ENCODE measurements at places on chromosomes 5 and 9.
A peak's percentile ranks its signal among the peaks of the same experiment; 100 is the strongest.

DNA sequence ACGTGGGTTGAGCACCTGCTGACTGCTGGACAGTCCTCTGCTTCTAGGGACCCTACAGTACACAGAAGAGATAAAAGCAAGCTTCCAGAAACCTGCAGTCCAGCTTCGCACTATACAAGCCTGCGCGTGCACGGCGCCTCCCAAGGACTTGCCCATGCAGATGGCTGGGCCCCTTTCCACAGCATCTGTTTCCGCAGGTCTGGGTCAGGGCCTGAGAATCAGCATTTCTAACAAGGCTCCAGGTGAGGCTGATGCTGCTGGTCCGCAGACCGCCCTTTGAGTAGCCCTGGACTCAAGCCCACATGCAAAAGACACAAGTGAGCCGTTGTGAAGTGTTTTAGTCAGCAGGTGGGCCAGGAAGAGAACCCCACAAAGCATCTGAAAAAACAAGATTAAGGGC is 133.1 kb downstream of the HSD17B3 start:
- no peak for DNase-seq

DNA sequence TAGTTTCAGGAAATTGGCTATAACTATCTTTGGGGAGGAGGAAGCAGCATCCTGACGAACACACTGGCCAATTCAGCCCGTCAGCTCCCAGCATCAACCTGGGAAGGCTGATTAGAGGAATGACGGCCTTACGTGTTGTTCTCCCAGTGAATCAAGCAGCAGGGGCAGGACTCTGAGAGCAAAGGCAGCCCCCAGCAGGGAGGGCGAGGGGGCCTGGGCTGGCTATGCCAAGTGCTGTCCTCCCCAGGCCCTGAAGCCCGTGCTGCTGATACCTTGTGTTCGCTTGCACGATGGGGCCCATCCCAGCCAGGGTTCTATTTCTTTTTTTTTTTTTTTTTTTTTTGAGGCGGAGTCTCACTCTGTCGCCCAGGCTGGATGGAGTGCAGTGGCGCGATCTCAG is 254.1 kb downstream of the FSTL4 start:
- no peak for DNase-seq

- DNase-seq: no peak
These were observed 69.5 kb upstream of the IQGAP2 start for GRCh38 chr5:76333571-76333970.

- DNase-seq: no peak
These were observed 88.8 kb upstream of the EQTN start for GRCh38 chr9:27385606-27386322.

GRCh38 chr5:174251305-174252000 is 205.9 kb downstream of the NSG2 start:
- DNase-seq: peak; percentile 19

- DNase-seq: peak; percentile 61
These were observed 743 bp downstream of the NR3C1 start for GRCh38 chr5:143402553-143403333.

- no peak for DNase-seq
These were observed 210.3 kb downstream of the SREK1 start for GRCh38 chr5:66354422-66354821.

DNA sequence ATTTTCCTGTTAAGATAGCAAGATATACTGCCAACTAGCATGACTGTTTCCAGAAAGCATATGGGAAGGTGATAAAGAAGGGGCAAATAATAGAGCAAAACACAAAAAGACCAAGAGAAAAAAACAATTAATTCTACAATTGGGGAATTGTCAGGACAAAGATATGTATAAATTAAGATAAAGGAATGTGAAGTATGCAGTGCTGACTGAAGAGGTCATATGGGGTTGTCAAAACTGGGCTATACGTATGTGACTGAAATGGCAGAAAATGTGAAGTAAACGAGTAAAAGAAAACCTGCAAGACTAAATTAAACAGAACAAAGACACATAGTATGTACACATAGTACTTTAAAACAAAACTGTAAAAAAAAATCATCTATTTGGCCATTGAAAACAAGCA is 222.3 kb downstream of the ARL15 start:
- no peak for DNase-seq

DNA sequence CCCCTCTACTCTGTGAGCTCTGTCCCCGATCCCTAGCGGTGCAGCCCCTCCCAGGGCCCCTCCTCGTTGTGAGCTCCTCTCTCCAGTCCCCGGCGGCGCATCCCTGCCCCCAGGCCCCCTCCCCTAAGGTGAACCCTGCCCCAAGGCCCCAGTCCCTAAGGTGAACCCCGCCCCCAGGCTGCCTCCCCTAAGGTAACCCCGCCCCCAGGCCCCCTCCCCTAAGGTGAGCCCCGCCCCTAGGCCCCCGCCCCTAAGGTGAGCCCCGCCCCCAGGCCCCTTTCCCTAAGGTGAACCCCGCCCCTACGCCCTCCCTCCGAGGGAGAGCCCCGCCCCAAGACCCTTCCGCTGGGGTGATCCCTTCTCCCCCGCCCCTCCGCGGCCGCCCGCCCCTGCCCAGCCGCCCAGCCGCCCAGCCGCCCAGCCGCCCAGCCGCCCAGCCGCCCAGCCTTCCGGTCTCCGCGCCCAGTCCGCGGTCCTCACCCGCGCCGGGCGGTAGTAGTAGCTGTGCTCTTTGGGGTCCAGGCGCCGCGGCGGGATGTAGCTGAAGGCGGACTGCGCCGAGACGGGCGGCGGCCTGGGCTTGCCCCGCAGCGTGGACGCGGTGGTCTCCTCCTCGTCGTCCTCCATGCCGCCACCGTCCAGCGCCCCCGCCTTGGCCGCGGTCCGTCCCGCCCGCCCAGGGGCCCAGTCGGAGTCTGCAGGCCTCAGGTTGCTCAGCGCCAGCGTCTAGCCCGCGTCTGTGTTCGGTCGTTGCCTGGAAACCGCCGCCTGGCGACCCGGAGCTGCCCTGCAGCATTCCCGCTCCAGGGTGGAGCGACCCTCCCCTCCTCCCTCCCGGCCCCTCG is at the start of gene CFAP90:
Gene CFAP90, minus strand, starts transcription at position 739 of the 845 bp plus-strand sequence. Its CDS starts 112 bp downstream, at position 627.
- peak; percentile 84 for DNase-seq

DNA sequence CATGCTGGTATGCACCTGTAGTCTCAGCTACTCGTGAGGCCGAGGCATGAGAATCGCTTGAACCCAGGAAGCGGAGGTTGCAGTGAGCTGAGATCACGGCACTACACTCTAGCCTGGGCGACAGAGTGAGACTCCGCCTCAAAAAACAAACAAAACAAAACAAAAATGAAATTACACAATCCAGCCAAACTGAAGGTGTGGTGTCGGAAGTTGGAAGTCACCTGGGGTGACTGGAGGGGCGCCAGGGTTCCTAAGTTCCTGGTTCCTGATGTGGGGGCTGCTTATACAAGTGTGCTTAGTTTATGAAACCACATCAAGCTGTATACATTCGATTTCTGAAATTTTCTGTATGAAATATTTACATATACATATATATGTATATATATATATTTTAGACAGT is 3.7 kb upstream of the DOLPP1 start:
- DNase-seq: no peak

GRCh38 chr9:36566813-36567221 is 5.9 kb upstream of the MELK start:
- no peak for DNase-seq

DNA sequence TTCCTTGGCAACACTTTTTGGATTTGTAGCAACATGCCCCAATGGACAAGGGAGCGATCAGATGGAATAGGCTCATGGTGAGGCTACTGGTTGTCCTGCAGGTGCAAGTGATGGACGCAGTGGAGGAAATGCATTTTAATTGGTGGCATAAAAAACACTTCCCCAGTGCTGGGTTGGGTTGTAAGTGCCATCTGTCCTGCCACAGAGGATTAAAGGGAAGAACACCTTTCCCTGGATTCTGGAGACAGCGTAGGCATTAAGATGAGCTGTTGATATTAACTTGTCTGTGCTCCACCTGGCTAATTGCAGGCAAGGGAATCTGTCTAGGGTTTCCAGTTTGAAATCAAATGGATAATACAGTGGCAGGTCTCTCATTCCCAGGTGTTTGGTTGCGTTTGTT is 173.4 kb downstream of the ZNF462 start:
- DNase-seq: peak; percentile 91

GRCh38 chr5:153006681-153007080 is 483.8 kb upstream of the GRIA1 start:
- DNase-seq: no peak

- no peak for DNase-seq
These were observed 18.1 kb downstream of the GCNT4 start for GRCh38 chr5:75034137-75034739.

DNA sequence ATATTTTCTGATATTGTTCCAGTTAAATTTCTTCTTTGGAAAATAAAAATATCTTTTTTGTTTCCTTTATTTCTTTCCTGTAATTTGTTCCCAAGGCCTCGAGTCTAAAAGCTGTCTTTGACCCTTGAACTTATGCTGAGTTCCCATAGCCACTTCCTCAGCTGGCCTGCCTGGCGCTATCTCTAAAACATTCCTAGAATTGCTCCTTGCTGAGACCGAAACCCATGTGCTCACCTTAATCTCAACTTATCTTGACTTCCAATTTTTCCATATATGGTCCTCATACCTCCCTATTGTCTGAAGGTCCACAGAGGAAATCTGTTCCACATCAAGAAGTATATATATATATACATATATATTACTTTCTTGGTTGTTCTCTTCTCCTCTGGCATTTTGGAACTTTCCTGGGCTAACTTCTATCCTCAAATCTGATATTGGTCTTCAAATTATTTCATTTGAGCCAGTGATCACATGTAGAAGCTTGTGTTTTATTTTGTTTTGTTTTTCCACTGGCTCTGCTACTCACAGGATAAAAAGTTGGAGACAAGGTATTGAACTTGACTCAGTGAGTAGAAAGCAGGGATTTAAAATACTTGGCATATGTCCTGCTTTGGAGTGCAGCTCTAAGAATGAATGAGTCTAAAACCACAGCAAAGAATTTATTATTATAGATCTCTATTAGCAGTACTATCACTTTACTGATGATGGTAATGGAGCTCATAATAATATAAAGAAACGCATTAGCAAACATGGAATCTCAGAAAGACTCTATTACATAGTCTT is 45.2 kb downstream of the ENC1 start:
- DNase-seq: no peak

DNA sequence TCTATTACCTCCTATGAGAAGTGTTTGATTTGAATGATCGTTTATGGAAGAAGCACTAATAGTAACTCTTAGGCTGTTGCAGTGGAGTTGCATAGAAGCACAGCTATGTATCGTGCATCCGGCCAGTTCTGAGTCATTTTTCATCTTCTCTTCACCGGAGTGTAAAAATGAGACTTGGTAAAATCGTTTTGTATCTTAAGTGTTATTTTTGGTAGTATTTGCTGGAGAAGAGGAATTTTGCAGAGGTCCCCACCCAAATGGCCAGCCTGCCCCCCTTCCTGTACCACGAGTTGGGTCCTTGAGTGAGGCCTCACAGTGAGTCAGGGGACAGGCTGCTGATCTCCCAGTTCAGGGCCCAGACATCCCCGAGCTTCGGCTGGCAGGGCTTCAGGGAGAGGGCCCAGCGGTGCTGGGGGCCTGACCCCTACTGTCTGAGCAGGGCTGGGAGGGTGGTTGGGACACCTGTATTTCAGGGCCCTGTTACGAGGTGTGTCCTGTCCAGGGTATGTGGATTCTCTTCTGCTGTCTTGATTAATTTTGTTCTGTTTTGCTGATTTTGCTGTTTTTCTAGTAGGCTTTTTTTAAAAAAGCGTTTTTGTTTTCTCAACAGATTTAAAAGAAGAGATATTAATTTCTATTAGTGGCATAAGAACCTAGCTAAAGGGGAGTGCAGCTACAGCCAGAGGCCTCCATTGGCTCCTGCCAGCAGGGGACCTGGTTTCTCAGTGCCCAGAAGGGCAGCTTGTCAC is 210.8 kb downstream of the TRIO start:
- DNase-seq: no peak

DNA sequence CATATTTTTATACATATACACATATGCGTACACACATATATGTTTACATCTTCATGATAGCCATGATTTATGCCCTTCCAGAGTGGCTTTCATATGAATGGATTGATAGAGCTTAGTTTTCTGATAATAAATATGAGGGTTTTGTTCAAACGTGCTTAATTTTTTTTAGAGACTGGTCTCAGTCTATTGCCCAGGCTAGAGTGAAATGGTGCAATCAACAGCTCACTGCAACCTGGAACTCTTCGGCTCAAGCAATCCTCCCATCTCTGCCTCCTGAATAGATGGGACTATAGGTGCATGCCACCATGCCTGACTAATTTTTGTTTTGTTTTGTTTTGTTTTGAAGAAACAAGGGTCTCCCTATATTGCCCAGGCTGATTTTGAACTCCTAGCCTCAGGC is 48.6 kb upstream of the ZSWIM6 start:
- no peak for DNase-seq

GRCh38 chr9:21634951-21635350 is 152.8 kb upstream of the IFNE start:
- no peak for DNase-seq

- no peak for DNase-seq
These were observed 38.9 kb downstream of the SNAPC3 start for GRCh38 chr9:15461601-15462000.

- DNase-seq: no peak
These were observed 23.6 kb upstream of the KCNIP1 start for GRCh38 chr5:170480260-170480659.

DNA sequence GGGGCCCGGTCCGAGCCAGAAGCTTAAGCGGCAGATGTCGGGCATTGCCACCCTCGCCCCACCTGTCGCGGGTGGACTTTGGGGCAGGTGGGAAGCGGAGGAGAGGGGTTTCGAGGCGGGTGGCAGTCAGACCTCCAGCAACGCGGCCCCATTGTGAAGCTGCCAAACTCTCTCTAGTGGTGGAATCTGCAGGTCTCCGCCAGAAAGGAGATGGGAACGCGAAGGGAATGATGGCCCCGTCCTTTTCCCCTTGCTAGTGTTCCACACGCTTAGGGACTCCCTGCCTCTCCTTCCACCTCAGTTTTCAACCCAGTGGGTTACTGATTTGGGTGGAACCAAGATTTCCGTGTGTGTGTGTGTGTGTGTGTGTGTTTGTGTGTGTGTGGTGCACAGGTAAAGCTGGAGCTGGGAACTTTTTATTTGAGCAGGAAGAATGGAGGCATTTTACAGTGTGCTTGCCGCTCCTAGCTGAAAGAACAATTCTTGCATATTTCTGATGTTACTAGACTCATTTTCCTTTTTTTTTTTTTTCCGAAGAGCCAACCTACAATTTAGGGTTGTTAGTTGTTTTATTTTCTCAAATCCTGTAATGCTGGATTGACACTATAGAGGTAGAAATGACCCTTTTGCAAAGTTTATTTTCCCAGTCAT is 1.3 kb downstream of the MACIR start:
- DNase-seq: peak; percentile 71

DNA sequence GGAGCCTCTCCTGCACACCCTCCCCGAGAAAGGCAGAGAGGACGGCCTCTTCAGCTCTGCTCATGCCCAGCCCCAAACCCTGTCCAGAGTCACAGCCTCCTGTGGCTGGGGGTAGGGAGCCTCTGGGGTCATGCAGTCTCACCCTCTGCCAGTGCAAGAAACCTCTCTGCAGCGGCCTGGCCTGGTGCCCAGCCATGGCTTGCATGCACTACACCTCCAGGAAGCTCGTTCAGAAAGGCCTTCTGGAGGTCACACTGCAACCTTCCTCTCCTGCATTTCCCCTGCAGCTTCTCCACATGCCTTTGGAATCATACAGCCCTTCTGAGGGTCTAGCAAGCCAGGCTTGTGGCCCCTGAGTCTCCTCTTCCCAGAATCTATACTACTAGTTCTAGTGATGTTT is 17.9 kb downstream of the CSF1R start:
- no peak for DNase-seq

- no peak for DNase-seq
These were observed 56.8 kb upstream of the ALDH1B1 start for GRCh38 chr9:38335686-38336085.

- DNase-seq: no peak
These were observed 390.8 kb downstream of the DTWD2 start for GRCh38 chr5:118597543-118597942.

GRCh38 chr5:14718778-14719177 is 54.3 kb downstream of the OTULIN start:
- DNase-seq: no peak

GRCh38 chr9:38029915-38030638 is 39.0 kb downstream of the SHB start:
- DNase-seq: no peak

Data from NCI-H82 (cell line).